Urinary bladder (tissue), 4 donors: ENCODE measurements at places on chromosomes 6 and 20. TPM values are rescaled to one million over a fixed set of nuclear protein-coding genes. Genes with fewer than 3 reads are reported as not detected.

- DNase-seq: no peak
Measured at GRCh38 chr6:33700391-33701050, 11.0 kb downstream of the UQCC2 start.

DNA sequence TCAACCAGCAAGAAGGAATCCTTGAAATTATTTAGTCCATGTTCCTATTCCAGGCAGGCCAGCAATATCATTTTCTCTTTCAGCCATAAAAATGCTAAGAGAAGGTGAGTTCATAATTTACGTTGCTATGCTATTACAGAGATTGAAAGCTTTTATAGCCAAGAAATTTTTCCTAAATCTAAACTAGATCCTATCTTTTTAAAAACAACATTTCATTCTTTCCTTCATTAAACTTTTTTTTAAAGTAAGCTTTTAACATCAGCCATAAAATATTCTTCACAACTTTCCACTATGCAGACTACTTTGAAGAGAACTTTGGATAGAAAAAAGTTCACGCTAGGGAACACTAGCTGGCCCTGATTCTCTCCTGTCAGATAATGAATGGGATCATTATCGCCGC lies 159.8 kb downstream of the RPS12 start:
- DNase-seq: no peak

DNA sequence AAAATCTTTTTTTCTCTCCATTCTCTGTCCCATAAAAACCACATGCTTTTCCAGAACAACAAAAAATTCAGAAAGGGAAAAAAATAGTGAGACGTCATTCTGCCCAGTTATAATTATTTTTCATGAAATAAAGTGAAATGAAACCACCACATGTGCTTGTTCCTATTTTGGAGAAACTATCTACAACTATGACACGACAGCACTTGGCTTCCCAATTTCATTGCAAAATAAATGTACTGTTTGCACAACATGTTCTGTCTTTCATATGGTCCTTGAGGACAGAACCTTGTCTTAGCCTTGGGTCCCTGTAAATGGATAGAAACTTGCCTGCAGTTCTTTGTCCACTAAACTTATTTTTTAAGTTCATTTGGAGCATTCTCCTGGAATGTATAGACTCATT lies 5.6 kb upstream of the MAN1A1 start:
- no peak for DNase-seq

DNA sequence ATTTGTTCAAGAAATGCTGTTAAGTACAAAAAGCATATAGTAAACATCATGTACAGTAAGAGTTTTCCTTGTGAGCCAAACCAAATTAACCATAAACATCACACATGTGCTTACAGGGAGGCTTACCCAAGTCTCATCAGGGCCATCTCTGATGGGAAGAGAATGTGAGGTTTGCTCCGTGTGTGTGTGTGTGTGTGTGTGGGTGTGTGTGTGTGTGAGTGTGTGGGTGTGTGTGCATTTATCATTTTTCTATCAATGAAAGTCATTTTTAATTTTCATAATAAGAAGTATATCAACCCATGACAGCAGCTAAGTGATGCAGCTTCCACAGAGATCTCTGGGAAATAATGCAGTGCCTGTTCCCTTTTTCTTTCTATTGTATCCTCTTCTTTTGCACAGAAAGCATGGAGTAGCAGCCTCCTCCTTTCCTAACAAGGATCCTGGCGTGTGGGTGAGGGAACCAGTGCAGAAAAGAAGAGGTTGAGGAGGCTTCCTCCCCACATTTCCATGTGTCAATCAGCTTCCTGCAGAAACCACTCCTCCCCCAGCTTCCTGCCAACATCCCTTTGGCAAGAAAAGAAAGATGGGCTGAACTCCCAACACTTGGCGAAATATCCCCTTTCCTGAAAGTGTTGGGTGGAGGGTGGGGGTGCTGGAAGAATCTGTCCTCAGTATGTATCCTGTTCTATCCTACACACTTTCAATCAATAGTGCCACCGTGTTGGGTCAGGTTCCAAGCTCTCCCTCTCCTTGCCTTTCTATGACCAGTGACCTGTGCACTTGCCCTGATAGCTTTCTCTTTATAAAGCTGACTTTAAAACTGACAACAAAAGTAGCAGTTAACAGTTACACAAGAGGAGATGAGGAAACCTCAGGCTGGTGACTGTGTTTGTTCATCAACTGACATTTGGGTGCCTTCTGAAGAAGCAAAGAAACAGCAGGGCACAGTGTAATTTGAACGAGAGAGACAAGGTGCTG lies 251.8 kb upstream of the CITED2 start:
- no peak for DNase-seq

DNA sequence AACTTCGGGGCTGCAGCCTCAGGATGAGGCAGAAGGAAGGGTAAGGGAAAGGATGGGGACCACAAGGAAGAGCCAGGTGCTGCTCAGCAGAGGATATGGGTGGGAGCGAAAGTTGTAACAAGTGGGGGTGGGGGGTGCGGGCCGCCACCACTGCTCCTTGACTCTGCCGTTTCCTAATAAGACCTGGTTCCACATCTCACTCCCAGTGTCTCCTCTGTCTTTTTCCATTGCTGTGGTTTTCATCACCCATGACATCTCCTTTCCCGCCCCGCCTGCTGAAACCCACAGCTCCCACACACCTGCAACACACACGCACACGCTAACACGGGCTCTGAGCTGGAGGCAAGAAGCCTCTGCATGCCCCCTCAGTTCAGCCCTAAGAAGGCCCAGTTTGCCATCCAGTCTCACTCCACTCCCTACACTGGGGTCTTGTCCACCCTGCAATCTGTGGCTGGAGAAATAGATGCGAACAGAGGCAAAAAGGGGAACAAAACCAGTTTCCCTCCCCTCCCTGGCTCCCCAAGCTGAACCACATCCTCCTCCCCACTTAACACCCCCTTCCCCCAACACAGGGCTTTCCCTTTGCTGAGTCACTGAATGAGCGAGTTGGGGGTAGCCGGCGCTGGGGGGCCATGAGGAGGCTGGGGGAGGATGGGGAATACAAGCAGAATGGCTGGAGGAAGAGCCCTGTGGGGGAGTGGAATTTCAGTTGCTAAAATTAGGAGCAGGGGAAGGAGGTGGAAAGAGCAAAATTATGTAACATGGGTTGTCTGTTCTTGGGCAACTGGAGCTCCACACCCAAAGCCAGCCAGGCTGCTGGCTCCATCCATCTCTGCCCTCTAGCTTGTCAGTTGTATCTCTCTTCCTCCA lies 11.5 kb downstream of the NFKBIL1 start:
- no peak for DNase-seq

- DNase-seq: no peak
Measured at GRCh38 chr6:116012951-116013350, 47.7 kb downstream of the FRK start.

GRCh38 chr20:44706301-44707017 lies 8.7 kb upstream of the CCN5 start:
- no peak for DNase-seq

- DNase-seq: no peak
Measured at GRCh38 chr6:71879016-71879415, 7.3 kb upstream of the RIMS1 start.

DNA sequence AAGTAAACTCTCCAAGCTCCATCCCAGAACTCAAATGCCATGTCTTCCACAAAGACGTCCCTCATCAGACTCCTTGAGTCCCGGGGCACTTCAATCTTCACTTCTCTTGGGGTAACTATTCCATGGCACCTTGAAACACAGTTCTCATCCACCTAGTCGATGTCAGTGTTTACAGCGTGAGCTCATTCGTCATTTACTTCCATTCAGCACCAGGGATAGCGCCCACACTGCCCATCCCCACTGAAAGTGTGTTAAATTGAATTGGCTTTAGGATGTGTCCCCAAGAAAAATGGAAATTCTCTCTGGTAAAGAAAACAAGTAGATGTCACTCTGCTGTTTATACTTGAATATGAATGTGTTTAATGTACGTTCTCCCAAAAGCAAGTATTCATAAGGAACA lies 31.3 kb downstream of the KCNK15 start:
- no peak for DNase-seq

DNA sequence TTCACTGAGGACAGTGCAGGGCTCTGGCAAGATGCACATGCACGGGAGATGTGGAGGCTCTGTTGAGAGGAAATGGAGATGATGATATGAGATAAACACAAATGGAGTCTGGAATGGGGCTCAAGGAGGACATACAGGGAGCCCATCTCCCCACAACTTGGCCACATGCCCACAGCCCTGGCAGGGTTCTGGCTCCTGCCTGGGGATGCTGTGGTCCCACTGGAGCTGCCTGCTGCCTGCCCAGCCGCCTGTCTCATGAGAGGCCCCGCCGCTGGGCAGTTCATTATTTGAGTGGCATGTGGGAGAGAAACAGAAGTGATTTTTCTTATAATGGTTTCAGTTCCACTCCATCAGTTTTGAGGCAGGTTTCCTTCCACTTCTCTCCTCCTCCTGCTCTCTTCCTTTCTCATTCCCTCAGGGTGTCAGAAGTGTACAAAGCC lies 133.6 kb upstream of the TRAF3IP2 start:
- DNase-seq: no peak

GRCh38 chr20:51864967-51865366 lies 62.6 kb upstream of the SALL4 start:
- DNase-seq: no peak

- DNase-seq: no peak
Measured at GRCh38 chr20:16621435-16622141, 48.3 kb upstream of the KIF16B start.

DNA sequence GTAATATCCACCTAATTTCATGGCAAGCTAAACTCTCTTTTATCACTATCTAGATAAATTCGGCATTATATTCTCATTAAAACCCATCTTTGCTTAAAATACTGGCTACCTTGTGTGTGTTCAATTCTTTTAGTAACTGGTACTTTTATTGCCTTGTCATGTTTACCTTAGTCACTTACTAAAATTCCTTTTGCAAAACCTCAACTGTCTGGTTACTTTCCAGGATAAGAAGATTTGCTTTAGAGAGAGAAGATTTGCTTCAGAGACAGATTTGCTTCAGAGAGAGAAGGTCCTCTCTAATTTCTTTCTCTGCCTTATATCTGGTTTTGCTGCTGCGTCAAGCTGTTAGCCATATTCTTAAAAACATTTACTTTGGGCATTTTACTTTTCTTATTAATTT lies 151.5 kb upstream of the MLIP start:
- no peak for DNase-seq

GRCh38 chr20:33034901-33035492 lies 3.5 kb downstream of the BPIFB6 start:
- DNase-seq: no peak

DNA sequence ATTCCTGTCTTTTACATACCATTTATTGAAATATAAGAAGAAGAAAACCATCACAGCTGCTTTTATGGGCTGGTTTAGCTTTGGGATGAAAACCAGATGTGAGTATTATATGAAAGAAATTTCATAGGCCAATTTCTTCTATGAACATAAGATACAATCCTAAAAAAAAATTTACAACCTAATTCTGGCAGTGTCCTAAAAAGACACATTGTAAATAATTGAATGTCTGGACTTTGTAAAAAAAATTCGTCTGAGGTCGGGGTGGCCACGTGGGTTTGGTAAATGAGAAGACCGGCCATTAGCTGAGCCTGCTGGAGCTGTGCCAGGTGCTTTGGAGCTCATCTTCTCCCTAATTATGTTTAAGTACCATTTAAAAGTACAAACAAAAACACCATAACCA lies 26.8 kb downstream of the DACT2 start:
- DNase-seq: peak; percentile 73

DNA sequence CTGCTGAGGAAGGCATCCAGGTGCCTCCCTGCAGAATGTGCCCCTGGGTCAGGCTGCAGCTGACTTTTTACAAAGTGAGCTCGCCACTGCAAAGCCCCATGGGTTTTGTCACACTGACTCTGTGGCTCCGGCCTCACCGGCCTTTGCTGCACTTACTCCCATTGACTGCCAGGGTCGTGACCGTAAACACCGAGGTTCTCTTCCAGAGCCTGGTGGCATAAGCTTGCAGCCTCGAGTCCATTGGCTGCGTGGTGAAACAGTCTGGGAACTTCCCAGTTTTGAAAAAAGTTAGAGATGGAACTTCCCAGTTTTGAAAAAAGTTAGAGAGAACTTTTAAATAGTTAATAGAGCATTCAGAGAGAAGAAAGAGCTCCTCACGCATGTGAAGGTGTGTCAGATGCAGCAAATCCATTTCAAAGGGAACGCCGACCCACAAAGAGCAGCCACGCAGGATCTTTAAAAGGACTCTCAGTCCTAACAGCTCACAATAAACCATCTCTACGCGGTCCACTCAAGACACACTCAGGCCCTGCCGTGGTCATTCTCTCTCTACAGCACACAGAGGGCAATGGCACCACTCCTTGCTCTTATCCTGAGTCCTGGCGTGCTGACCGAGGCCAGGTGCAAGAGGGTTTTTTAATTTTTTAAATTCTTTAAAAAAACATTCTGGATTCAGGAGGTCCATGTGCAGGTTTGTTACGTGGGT lies 12.8 kb downstream of the RAMACL start:
- DNase-seq: no peak

- DNase-seq: no peak
Measured at GRCh38 chr20:39670988-39671387, 708.8 kb downstream of the DHX35 start.

DNA sequence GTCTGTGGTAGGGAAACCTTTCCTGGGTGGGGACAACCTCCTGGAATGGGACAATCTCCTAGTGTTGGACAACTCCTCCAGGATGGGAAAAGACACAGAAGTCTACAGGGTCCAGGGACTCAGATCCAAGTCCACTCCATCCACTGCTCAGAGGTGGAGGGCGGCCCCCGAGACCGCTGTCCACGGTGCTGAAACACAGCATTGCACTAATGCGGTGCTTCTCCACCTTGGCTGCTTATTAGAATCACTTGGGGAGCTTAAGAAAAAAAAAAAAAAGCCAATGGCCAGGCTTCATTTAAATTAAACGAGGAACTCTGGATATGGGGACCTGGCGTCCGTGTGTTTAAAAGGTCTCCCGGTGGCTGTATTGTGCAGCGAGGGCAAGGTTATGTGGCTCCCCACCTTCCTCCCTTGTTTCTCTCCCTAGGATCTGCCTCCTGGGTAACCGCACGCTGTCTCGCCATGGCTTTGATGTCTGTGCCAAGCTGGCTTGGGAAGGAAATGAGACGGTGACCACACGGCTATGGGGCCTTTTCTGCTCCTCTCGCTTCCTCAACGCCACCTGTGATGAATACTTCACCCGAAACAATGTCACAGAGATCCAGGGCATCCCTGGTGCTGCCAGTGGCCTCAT lies 12.0 kb downstream of the SLC12A5 start:
- DNase-seq: no peak

Gene NMBR
- 0.15 TPM for polyA plus RNA-seq

Gene RHAG
- 0.24 TPM for polyA plus RNA-seq

Gene ULBP1
- polyA plus RNA-seq: 0.03 TPM
